ENCODE measurements at places on chromosomes 11 and 22.

DNA sequence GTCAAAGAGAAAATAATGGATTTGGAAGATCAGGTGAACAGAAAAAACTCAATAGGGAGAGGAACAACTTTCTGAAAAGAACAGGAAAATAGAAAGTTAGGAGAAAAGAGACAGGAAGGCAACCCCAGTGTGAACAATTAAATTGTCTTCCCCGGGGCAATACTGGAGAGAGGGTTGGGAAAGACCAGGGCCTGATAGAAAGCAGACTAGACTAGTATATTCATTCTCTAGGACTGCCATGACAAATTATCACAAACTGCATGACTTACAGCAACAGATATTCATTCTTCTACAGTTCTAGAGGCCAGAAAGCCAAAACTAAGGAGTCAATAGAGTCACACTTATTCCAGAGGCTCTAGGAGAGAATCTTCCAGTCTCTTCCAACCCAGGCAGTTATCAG is 482.8 kb downstream of the SOX6 start:
- no peak for DNase-seq

DNA sequence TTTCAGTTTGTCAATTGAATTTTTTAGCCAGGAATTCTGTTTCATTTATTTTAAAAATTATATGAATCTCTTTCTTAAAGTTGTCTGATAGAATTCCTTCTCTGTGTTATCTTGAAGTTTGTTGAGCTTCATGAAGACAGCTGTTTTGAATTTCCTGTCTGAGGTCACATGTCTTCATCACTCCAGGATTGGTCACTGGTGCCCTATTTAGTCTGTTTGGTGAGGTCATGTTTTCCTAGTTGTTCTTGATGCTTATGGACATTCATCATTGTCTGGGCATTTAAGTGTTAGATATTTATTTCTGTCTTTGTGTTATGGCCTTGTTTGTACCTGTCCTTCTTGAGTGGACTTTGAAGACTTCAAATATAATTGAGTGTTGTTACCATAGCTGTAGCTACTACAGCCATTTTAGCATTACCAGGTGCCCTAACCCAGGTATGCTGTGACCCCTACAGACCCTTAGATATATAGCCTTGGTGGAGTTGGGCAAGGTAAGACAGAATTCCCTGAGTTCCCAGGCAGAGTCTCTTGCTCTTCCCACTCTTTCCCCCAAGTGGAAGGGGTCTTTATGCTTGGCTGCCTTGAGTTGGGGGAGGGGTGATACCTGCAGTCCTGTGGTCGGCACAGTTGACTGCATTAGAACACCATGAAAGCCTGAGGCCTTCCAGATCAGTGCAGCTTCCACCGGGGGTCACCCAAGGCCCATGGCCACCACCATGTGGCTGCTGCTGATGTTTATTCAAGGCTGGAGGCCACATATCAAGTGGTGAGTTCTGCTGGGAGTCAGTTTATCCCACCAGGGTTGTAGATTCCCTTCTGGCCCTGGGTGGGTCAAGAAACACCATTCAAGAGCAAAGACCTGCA is 229.6 kb downstream of the DYNC2H1 start:
- DNase-seq, result no peak

DNA sequence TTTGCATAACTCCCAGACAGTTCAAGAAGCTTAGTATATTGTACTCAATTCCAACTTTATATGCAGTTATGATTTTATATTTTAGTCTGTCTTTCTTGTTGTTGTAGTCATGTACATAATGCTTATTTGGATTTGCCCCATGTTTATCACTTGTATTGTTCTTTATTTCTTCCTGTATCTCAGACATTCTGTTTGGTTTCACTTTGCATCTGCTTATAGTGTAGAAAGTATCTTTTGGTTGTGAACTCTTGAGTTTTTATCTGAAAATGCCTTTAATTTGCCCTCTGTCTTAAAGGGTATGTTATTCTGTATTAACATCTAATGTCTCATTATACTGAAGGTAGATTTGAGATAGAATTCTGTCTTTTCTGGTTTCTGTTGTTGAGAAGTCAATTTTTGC is 275.4 kb downstream of the DYNC2H1 start:
- no peak for DNase-seq

DNA sequence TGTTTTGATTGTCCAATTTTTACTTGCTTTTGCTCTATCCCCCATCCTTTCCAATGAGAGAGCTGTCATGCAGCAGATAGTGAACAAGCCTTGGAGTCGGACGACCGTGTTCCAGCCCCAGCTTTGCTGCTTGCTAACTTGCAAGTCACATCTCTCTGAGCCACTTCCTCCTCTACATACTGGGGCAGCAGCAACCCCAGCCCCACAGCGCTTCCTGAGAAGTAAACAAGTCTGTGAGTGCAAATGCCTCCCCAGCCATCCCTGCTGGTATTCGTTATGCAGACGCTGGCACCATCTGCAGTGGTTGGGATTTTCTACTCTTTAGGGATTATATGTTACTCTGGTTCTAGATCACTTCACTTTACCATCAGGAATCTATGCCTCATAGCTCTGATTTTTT is 35.0 kb downstream of the TPBGL start:
- no peak for DNase-seq

GRCh38 chr22:43388420-43388851 is 23.4 kb upstream of the MPPED1 start:
- DNase-seq, result peak; percentile 96
